Activated CD4-positive, alpha-beta memory T cell treated with anti-CD3 and anti-CD28 coated beads for 36 hours (primary cell): ENCODE measurements at places on chromosomes 4 and X.

DNA sequence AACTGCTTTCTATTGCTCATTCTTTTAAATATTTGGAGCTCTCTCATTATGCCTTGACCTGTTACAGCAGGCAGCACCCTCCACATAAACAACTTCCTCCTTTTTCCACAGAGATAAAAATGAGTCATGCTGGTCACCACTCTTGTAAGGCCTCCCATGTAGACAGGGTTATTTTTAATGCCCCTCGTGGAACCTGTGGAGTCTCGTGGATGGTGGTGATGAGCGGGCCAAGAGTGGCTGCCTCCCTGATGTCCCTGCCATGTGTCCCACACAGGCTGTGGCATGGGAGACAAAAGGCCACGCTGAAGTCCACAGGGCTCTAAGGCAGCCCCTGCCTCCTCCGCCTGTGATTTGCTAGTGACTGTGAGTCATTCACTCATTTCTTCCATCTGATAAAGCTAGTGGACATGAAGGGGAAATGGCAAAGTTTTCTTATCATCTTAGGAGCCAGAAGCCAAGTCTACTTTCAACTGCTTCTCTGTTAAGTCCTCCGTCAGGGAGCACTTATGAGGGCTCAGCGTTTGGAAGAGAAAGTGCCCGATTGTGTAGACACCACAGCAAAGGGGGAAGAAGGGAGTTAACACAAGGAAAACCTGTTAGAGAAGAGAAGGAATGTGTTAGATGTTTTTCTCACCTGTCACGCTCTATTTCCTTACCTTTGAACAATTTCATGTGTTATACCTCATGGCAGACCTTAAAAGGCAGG is 121.6 kb upstream of the FAT1 start:
- DNase-seq, result no peak

DNA sequence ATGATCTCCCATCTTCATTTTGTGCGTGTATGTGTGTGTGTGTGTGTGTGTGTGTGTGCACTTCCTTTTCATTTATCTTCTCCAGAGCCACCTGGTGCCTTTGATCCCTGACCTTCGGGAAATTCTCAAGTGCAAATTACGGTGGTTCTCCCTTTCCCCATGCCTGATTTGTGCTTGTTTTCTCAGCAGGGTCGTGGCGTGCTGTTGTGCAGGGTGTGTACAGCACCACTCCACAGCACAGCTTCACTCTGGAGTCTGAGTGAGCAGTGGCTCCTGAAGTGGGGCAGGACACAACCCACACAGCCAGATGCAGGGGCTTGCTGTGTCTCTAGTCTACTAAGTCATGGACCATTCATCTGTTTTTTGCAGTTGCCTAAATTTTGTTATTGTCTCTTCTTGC is 114.2 kb upstream of the TBC1D9 start:
- DNase-seq, result no peak

DNA sequence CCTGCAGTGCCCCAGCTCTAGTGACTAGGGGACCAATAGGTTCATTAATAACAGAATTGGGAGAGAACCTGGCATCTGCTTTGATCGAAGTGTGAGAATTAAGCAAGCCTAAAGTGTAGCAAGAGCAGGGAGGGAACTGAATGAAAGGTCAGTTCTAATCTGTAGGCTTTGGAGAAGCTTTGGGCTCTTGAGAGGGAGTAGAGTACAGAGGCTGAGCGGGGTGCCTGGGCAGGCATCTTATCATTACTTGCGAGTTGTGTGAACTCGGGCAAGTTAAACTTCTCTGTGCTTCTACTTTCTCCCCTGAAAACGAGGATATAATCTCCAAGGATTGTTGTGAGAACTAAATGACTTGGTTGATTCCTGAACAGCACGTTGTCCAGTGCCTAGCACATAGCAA is 906 bp upstream of the PARM1 start:
- no peak for DNase-seq

DNA sequence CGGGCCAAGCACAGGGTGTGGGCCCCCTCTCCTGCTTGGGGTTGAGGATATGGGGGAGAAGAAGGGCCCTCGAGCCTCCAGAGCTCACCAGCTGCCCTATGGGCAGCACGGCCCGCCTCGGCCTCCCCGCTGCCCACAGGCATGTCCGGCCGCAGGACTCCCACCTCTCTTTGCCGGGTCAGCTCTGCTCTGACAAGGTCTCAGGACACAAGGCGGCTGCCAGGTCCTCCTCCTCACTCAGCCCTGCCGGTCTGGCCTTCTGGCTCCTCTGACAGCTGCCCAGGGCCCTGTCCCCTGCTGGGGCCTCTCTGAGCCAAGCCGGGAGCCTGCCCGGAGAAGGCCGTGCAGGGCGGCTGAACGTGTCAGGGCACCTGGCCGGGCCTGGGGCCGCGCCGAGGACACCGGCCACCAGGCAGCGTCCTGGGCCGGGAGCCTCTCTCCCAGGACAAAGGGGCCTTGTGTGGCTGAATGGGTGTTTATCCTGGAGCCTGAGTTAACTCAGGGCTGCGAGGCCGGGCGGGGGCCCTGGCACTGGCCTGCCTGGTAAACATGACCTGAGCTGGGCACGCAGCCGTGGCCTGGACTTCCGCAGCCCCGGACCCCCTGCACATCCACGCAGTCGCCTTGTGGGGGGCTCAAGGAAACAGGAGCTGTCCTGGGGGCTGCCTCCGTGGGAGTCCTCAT is 25.7 kb downstream of the TACC3 start:
- no peak for DNase-seq

DNA sequence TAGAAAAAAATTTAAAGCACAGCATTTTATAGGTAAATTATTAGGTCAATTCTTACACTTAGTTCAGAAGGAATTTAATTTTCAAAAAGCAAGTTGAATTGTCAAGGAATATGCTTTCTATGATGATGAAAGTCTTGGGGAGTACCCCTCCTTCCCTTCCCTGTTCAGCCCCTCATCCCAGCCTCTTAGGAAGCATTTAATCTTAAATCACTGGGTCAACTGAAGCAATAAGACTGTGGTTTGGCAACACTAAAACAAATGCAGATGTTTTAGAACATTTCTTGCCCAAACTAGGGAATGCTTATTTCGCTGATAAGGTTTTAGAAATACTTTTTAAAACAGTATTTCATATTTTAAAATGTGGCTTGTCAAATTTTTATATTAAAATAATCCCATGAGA is 19.1 kb upstream of the ARSJ start:
- no peak for DNase-seq

DNA sequence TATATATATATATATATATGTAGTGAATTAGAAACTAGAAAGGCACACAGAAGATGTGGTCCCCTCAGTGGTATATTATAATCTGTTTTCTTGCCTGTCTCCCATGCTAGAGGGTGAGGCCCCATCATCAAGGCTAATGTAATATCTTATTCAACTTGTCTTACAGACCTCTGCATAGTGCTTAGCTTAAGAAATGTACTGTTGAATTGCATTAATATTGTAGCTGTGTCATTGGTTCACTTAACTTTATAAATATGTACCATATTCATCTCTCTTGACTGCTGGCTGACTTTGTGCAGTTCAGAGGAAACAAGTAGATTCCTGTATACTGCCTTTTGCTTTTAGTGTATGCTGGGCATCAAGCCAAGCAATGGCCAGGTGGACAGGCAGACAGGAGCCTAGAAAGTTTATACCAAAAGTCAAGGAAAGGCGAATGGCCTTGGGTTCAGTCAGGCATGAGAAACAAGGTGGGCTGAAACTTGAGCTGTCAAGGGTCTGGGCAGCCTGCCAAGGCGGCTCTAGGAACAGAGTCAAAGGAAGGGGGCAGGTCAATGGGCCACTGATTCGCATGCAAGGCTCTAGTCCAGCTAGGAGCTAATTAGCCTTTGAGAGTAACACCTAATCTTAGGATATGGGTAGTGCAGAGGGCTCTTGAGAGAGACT is 78.8 kb upstream of the LEF1 start:
- no peak for DNase-seq

DNA sequence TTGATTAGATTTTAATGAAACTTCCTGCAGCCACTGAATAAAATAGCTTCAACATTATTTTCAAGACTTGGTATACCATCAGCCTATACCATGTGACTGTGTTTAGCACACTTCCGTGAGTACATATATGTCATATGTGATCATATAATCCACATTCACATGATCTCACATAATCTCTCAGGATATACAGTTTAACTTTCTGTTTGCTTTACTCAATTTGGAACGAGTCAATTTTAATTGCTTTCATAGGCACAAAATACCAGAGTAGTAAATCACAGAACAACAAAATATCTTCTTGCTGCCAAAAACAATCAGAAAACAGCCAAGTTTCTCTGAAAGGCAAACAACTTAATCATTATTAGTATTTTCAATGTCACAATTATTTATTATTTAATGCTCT is 731.1 kb upstream of the DIAPH2 start:
- no peak for DNase-seq
